ENCODE measurements at places on chromosomes 7 and 10. TPM values are rescaled to one million over a fixed set of nuclear protein-coding genes. Genes with fewer than 3 reads are reported as not detected.

Gene GNGT1
- polyA plus RNA-seq: not detected

Gene GRID1
- 2.6 TPM for polyA plus RNA-seq

- H3K27me3 ChIP-seq: no peaks in the 10 kb centered on the region
- no peak for DNase-seq
- H3K27ac ChIP-seq: no peak overlapping the region
- H3K36me3 ChIP-seq: no peaks in the 10 kb centered on the region
- H3K4me1 ChIP-seq: no peaks in the 10 kb centered on the region
Observed at GRCh38 chr7:85516675-85517074, 329.8 kb upstream of the SEMA3D start.

- peak overlapping the region; percentile 93 for H3K27ac ChIP-seq
- no peaks in the 10 kb centered on the region for H3K27me3 ChIP-seq
- no peak for DNase-seq
- peaks cover 15% of the 10 kb centered on the region for H3K4me1 ChIP-seq
Observed at GRCh38 chr7:150629347-150629746, 2.8 kb downstream of the GIMAP6 start.

GRCh38 chr7:329691-330281, 39.8 kb downstream of the FOXL3 start:
- H3K36me3 ChIP-seq: no peaks in the 10 kb centered on the region
- peaks cover 28% of the 10 kb centered on the region for H3K4me1 ChIP-seq
- no peaks in the 10 kb centered on the region for H3K27me3 ChIP-seq
- H3K4me3 ChIP-seq: no peak overlapping the region
- H3K27ac ChIP-seq: no peak overlapping the region

Gene VAX1
- not detected for polyA plus RNA-seq

Gene PRR15
- polyA plus RNA-seq: 7.0 TPM

DNA sequence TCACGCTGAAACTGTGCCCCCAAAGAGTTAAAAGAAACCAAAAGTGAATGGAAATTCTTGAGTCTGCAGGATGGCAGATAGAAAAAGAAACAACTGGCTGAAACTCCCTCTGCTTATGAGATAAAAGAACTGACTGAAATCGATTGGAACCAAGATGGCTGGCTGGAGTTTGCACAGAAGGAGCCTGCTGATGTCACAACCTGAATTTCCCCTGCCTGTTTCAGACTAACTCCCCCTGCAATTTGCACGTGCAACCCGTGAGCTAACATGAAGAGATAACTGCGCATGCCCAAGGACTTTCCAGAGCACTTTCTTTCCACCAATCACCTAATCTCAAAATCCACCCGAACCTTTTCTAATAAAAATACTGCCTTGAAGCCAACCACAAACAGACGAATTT, 435.5 kb downstream of the CALN1 start:
- no peaks in the 10 kb centered on the region for H3K4me1 ChIP-seq
- H3K4me3 ChIP-seq: no peak overlapping the region
- no peaks in the 10 kb centered on the region for H3K27me3 ChIP-seq
- no peak for DNase-seq
- H3K36me3 ChIP-seq: no peaks in the 10 kb centered on the region

- peaks cover 6% of the 10 kb centered on the region for H3K36me3 ChIP-seq
- no peaks in the 10 kb centered on the region for H3K4me1 ChIP-seq
- no peaks in the 10 kb centered on the region for H3K27me3 ChIP-seq
- H3K4me3 ChIP-seq: no peak overlapping the region
Observed at GRCh38 chr10:97570789-97571471, 1.6 kb upstream of the ANKRD2 start.

GRCh38 chr7:150756858-150757257, 19.6 kb downstream of the GIMAP5 start:
- no peaks in the 10 kb centered on the region for H3K27me3 ChIP-seq
- no peaks in the 10 kb centered on the region for H3K36me3 ChIP-seq
- H3K4me3 ChIP-seq: no peak overlapping the region

- no peak overlapping the region for H3K27ac ChIP-seq
- H3K4me3 ChIP-seq: no peak overlapping the region
- H3K4me1 ChIP-seq: peaks cover 2% of the 10 kb centered on the region
- DNase-seq: no peak
- no peaks in the 10 kb centered on the region for H3K36me3 ChIP-seq
Observed at GRCh38 chr7:18177815-18178660, 150.4 kb upstream of the PRPS1L1 start.

GRCh38 chr7:114922652-114923402, 933 bp downstream of the MDFIC start:
- H3K27ac ChIP-seq: peak overlapping the region; percentile 71
- no peaks in the 10 kb centered on the region for H3K4me1 ChIP-seq
- no peaks in the 10 kb centered on the region for H3K36me3 ChIP-seq
- DNase-seq: peak; percentile 67
- H3K4me3 ChIP-seq: peak overlapping the region; percentile 83
- no peaks in the 10 kb centered on the region for H3K27me3 ChIP-seq

DNA sequence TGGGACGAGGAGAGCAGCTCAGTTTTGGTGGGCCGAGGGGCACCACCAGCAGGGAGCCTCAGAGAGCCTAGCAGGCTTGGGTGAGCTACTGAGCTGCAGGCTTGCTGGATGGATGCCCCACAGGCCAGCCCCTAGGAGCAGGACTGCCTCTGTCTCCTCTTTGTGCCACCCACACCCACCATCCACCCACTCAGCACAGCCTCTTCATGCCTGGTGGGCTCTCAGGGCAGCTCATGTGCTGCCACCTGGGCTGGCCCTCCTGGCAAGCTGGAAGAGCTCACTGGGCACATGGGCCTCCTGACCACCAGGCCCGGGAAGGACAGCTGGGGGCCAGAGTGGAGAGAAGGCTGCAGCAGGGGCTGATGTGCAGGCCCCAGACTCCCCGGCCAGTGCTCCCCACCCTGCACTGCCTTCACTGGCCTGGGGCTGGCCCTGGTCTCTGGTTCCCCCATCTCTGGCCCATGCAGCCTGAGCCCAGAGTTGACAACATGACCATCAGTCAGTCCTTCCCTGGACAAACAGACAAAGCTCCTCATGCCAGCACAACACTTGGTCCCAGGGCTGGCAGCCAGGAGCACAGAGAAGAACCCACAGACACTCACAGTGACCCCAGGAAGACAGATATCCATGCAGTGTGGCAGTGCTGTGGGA, 8.2 kb downstream of the RASGEF1A start:
- H3K36me3 ChIP-seq: no peaks in the 10 kb centered on the region
- peaks cover 3% of the 10 kb centered on the region for H3K27me3 ChIP-seq
- DNase-seq: no peak
- H3K4me1 ChIP-seq: no peaks in the 10 kb centered on the region
- H3K4me3 ChIP-seq: no peak overlapping the region

DNA sequence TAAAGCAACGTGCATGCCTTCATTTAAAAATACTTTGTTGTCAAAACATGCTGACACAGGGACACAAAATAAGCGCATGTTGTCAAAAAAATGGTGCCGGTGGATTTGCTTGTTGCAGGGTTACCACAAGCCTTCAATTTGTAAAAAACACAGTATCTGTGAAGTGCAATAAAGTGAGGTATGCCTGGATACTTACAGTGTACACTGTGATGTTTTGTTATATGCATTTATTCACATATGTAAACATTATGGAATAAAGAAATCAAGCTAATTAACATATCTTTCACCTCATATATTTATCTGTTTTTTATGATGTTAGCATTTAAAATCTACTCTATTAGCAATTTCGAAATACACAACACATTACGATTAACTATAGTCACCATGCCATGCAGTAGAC, 202.6 kb upstream of the FZD8 start:
- H3K4me3 ChIP-seq: no peak overlapping the region
- H3K36me3 ChIP-seq: no peaks in the 10 kb centered on the region
- DNase-seq: no peak
- H3K27ac ChIP-seq: no peak overlapping the region

- no peak overlapping the region for H3K4me3 ChIP-seq
- H3K27ac ChIP-seq: no peak overlapping the region
- no peaks in the 10 kb centered on the region for H3K4me1 ChIP-seq
- no peaks in the 10 kb centered on the region for H3K36me3 ChIP-seq
- no peak for DNase-seq
Observed at GRCh38 chr7:47878662-47879061, 69.6 kb downstream of the PKD1L1 start.

Gene GSDME
- polyA plus RNA-seq: 14.2 TPM

DNA sequence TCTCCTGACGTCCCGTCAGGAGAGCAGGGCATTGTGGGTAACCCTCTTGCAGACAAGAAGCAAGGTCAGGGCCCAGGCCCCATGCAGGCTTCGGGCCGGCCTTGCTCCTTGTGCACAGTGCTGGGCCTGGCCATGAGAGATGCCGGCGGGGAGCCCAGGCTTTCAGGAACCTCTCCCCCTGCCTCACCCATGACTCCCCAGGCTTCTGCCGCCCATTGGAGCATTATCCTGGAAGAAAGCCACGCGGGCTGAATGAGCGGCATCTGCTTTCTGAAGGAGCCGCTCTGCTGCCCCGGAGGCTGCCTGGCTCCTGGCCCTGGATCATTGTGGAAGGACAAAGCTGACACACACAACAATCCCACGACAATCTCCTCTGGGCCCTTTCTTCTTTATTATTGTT, 233.5 kb downstream of the TCF7L2 start:
- H3K4me1 ChIP-seq: no peaks in the 10 kb centered on the region
- no peak overlapping the region for H3K27ac ChIP-seq
- no peaks in the 10 kb centered on the region for H3K27me3 ChIP-seq
- H3K36me3 ChIP-seq: no peaks in the 10 kb centered on the region

GRCh38 chr7:93249491-93250148, 17.5 kb downstream of the VPS50 start:
- no peak overlapping the region for H3K27ac ChIP-seq
- H3K36me3 ChIP-seq: no peaks in the 10 kb centered on the region

Gene TAS2R3
- polyA plus RNA-seq: not detected

GRCh38 chr10:45373576-45374349, at the start of gene ALOX5:
TSS of gene ALOX5 (plus strand) at chr10:45374216. CDS start at chr10:45374280, 64 bp downstream.
- no peak within 1 kb of the TSS for H3K27ac ChIP-seq
- H3K4me1 ChIP-seq: peaks cover 2% of the 10 kb centered on the region
- DNase-seq: peak; percentile 21
- no peaks in the 10 kb centered on the region for H3K36me3 ChIP-seq
- H3K4me3 ChIP-seq: peak within 1 kb of the TSS; percentile 35
- H3K27me3 ChIP-seq: peaks cover 73% of the 10 kb centered on the region

DNA sequence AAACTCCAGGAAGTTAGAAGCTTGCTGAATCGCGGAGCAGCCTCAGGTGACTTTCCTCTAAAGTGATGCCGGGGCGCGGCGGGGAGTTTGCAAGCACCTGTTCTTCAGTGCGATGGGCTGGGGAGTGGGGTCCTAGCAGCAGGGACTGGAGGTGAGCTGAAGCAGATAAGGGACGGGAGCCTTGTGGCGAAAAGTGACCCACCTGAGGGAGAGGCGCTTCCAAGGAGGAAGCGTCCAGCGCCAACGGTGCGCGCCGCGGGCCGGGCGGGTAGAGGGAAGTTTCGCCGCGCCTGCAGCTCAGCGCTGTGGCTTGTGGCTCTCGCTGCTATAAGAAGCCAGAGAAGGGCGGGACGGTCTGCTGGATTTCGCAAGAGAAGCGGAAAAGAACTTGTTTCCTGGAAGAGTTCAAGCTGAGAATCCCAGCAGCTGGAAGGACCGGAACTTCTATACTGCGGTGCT, at the start of gene STEAP4:
TSS of gene STEAP4 (minus strand) at position 305 of the 459 bp plus-strand sequence. CDS start 22,625 bp downstream, outside the sequence.
- peak within 1 kb of the TSS; percentile 76 for H3K27ac ChIP-seq
- H3K36me3 ChIP-seq: no peaks in the 10 kb centered on the region
- peak; percentile 92 for DNase-seq
- H3K4me3 ChIP-seq: peak within 1 kb of the TSS; percentile 30
- H3K4me1 ChIP-seq: peaks cover 2% of the 10 kb centered on the region

DNA sequence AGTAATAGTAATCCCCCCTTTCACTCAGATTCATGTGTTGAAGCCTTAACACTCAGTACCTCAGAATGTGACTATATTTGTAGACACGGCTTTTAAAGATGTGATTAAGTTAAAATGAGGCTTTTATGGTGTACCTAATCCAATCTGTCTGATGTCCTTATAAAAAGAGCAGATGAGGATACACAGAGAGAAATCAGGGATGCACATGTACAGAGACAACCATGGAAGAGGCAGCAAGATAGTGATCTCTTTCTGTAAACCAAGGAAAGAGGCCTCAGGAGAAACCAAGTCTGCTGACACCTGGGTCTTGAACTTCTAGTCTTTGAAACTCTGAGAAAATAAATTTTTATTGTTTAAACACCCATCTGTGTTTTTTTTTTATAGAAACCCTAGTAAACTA, 44.0 kb upstream of the ZNF365 start:
- no peak overlapping the region for H3K4me3 ChIP-seq
- no peaks in the 10 kb centered on the region for H3K4me1 ChIP-seq
- no peaks in the 10 kb centered on the region for H3K27me3 ChIP-seq
- no peak overlapping the region for H3K27ac ChIP-seq

GRCh38 chr7:29265208-29265923, 70.8 kb downstream of the CHN2 start:
- H3K27ac ChIP-seq: no peak overlapping the region
- DNase-seq: no peak
- no peaks in the 10 kb centered on the region for H3K36me3 ChIP-seq
- H3K4me1 ChIP-seq: peaks cover 4% of the 10 kb centered on the region

Gene GRM3
- polyA plus RNA-seq: not detected

DNA sequence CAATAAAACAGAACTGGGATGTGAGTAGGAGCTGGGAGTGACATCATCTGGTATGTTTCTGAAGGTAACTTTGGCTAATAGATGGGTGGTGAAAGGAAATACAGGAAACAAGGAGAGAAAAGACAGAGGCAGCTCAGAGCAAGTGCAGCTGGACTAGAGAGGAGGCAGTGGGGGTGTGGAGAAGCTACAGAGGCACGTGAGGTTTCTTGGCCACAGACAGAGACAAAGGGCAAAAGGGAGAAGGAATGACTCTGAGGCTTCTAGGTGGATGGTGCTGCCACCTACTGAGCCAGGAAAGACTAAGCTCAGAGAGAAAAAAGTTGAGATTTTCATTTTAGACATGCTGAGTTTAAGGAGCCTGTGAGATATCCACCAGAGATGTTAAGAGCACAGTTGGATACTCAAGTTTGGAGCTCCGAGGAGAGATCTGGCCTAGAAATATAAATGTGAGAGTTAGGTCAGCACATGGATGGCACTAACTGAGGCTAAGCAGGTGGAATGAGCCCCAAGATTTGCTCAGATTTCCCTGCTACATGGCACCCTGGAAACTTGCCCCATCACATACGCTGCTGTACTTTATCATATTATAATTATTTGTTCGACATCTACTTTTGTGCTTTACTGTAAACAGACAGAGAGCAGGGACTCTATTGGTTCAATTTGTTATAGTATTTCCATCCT, 293.0 kb upstream of the IMMP2L start:
- no peaks in the 10 kb centered on the region for H3K36me3 ChIP-seq
- DNase-seq: peak; percentile 63
- no peak overlapping the region for H3K4me3 ChIP-seq
- H3K27ac ChIP-seq: no peak overlapping the region
- no peaks in the 10 kb centered on the region for H3K27me3 ChIP-seq

- no peaks in the 10 kb centered on the region for H3K4me1 ChIP-seq
- H3K36me3 ChIP-seq: peaks cover 18% of the 10 kb centered on the region
- H3K27me3 ChIP-seq: no peaks in the 10 kb centered on the region
- H3K27ac ChIP-seq: no peak overlapping the region
- H3K4me3 ChIP-seq: no peak overlapping the region
Observed at GRCh38 chr7:128954830-128955802, 17.4 kb downstream of the IRF5 start.

DNA sequence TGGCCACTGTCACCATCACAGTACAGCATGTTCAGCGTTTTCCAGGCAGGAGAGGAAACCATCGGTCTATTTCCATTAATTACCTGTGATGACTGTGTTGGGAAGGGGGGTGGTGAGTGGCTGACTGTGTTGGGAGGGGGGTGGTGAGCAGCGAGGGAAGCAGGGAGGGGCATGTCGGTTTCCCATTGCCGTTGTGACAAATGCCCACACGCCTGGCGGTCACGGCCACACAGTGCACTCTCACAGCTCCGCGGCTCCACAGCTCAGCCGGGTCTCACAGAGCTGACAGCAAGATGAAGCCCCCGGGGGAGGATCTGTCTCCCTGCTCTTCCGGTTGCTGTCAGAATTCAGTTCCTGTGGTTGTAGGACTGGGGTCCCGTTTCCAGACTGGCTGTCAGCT, 39.0 kb downstream of the AP5Z1 start:
- H3K27me3 ChIP-seq: no peaks in the 10 kb centered on the region
- H3K4me3 ChIP-seq: no peak overlapping the region
- DNase-seq: no peak
- no peaks in the 10 kb centered on the region for H3K4me1 ChIP-seq

Measured in lung (tissue), 17 donors.